NCI-H2171 treated with DMSO at 0.1 percent for 48 hours (cell line): ENCODE measurements at places on chromosomes 6 and 20.

DNA sequence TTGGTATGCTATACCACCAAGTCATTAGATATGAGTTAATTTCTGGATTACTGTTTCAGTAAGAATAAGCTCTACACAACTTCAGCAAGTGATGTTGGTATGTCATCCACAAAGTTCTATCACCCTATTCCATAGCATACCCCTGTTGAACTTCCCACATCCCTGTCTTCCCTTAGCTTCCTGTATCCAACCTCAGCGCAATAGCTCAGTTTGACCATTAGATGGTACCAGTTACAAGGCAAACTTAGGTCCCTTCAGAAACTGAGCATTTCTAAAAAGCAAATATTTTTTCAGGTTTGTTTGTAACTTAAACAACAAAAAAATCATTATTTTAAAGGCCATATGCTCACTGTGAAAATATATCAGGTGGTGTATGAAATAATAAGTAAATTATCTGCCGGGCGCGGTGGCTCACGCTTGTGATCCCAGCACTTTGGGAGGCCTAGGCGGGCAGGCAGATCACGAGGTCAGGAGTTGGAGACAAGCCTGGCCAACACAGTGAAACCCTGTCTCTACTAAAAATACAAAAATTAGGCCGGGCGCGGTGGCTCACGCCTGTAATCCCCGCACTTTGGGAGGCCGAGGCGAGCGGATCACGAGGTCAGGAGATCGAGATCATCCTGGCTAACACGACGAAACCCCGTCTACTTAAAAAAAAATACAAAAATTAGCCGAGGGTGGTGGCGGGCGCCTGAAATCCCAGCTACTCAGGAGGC, 8.8 kb upstream of the MOG start:
- DNase-seq, result peak; percentile 20

- no peak for DNase-seq
Observed at GRCh38 chr6:89483111-89483720, 50.3 kb downstream of the ANKRD6 start.

- DNase-seq, result no peak
Observed at GRCh38 chr6:146066506-146066905, 37.6 kb downstream of the GRM1 start.

DNA sequence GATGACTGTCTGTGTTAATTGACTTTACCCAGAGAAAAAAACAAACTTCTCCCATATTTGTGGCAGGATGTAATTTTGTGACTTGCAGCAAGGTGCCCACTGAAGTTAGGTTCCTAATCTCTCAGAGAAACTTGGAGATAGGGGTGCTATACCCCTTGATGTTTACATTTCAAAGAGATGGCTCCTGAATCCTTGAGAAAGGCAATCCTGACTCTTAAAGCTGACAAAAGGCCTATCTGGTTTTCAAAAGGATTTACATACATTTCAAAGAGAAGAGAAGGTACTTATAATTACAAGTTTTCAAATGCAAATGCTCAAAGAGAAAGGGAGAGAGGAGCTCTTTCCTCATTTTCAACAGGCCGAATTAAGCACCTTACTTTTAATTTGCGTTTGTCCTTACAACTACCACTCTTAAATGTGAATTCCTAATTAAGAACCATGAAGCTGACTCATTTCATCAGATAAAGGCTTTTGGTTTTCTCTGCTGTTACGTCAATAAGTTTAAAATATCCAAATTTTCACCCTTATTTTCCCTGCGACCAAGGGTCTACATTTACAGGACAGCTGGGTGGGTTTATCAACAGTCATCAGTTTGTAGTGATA, 711.8 kb upstream of the MAP3K7 start:
- no peak for DNase-seq

- peak; percentile 59 for DNase-seq
Observed at GRCh38 chr6:14499841-14500240, 382.3 kb downstream of the CD83 start.

DNA sequence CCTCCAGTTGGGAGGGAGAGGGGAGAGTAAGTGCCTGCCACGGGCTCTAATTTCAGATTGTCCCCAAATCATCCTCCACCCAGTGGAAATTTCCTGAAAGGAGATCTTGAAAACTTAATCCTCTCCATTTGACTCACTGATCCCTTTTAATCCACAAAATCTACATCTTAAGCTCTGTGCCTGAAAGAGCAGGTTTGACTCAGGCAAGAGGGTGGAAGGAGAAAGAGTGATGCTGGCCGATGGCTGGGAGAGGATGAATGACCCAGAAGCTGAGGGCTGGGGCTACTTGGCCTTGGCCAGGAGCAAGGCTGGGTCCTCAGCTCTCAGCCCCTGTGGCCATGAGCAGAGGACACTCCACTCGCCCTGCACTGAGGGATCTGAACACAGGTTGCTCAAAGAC, 8.1 kb downstream of the BPIFA2 start:
- DNase-seq, result no peak

- DNase-seq, result no peak
Observed at GRCh38 chr20:15155848-15156401, 818.5 kb upstream of the FLRT3 start.

GRCh38 chr20:62607366-62608217, 34.7 kb upstream of the SLCO4A1 start:
- peak; percentile 54 for DNase-seq

- DNase-seq, result peak; percentile 63
Observed at GRCh38 chr6:115896538-115897129, 164.1 kb downstream of the FRK start.

GRCh38 chr6:43847741-43848630, 78.0 kb downstream of the VEGFA start:
- DNase-seq, result peak; percentile 86

DNA sequence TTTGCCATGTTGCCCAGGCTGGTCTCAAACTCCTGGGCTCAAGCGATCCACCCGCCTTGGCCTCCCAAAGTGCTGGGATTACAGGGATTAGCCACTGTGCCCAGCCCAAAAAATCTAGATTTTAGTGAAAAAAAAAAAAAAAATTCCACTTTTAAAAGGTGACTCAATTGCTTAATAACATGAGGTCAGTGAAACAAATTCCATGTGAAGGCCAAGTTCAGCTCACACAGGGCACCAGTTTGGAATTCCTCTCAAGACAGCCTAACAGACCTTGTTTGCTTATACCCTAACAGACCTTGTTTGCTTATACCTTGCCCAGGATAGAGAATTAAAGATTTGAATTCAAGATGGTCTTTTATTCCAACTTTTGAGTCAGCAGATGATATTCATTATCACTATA, 5.1 kb downstream of the RRBP1 start:
- no peak for DNase-seq

GRCh38 chr6:33803571-33804053, at the start of gene MLN:
MLN (minus strand) TSS chr6:33804003; CDS start chr6:33801163, 2,840 bp downstream.
- no peak for DNase-seq

DNA sequence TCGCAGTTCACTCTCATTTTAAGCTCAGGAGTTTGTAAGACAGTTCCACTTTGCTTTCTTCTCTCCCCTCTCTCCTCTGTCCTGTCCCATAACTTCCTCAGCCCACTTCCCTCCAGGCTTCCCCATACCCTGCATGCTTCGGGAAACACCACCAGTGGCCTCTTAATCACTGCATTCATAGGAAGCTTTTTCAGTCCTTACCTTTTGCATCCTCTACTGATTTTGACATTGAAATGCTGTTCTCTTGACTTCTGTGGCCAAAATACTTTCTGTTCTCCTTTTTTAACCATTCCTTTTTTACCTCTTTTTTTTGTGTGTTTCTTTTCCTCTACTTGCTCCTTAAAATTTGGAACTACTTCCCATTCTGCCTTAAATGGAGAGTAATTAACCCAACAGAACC, 69.7 kb downstream of the HIVEP1 start:
- no peak for DNase-seq

- no peak for DNase-seq
Observed at GRCh38 chr20:40280616-40281015, 408.4 kb downstream of the MAFB start.

DNA sequence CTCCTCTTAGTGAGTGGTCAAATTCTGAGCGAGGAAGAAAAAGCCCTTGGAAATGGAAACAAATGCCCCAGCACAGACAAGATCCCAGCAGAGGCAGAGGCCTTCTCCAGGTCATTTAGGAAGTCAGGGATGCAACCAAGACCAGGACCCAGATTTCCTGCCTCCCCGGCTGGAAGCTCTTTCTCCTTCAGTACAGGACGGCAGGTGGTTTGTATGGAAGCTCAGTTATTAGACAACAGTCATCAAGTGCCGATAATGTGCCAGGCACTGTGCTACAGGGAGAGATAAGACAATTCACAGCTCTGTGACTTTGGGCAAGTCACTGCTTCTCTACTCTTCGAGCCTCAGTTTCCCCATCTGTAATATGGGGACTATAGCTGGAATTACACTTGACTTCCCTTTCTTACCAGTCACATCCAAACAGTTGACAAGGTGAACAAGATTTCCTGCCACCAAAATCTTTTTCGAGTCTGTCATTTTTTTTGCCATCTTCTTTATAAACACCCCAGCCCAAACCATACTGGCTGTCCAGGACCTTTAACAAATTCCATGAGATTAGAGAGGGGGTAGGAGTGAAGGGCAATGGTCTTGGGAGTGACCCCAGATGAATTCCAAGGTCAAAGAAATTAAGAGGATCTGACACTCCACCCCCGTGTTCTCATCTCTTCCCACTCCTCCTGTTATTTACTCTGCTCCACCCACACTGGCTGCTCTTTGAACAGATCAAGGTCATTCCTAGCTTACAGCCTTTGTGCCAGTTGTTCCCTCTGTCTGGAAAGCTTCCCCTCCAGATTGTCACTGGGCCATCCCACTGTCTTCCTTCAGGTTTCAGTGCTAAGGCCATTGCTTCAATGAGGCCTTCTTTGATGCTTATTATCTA, 6.0 kb downstream of the MMP9 start:
- DNase-seq, result no peak

DNA sequence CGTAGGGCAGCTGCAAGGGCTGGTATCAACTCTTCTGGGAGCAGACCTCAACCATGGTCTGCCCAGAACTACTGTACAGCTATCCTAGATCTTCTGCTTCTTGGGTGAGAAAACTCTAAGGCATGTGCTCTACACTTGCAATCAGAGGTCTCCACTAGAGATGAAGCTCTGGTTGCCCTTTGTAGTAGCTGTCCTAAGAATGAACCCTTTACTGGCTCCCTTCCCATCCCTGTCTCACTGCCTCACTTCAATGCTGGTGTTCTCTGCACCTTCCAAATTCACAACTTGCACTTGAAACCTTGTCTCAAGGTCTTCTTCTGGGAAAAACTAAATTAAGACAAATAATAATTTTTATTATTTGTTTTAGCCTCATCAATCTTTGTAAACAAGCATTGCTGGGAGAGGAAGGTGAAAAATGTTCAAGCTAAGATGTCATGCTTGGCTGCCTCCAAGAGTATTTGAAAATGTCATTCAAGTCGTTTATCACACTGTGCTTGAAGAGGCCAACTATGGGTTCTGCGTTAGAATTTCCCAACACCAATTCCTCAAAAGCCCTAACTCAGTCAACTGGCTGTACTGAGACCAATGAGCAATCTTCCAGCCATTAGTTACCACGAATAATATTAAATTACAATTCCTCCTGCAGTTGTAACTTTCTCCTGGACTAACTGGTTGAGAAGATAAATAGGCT, 255.7 kb upstream of the PRND start:
- no peak for DNase-seq

GRCh38 chr6:45898941-45899682, 116.5 kb downstream of the CLIC5 start:
- no peak for DNase-seq

- no peak for DNase-seq
Observed at GRCh38 chr20:17507531-17507930, 23.6 kb downstream of the BFSP1 start.

GRCh38 chr6:56716229-56716628, 73.5 kb upstream of the DST start:
- no peak for DNase-seq

DNA sequence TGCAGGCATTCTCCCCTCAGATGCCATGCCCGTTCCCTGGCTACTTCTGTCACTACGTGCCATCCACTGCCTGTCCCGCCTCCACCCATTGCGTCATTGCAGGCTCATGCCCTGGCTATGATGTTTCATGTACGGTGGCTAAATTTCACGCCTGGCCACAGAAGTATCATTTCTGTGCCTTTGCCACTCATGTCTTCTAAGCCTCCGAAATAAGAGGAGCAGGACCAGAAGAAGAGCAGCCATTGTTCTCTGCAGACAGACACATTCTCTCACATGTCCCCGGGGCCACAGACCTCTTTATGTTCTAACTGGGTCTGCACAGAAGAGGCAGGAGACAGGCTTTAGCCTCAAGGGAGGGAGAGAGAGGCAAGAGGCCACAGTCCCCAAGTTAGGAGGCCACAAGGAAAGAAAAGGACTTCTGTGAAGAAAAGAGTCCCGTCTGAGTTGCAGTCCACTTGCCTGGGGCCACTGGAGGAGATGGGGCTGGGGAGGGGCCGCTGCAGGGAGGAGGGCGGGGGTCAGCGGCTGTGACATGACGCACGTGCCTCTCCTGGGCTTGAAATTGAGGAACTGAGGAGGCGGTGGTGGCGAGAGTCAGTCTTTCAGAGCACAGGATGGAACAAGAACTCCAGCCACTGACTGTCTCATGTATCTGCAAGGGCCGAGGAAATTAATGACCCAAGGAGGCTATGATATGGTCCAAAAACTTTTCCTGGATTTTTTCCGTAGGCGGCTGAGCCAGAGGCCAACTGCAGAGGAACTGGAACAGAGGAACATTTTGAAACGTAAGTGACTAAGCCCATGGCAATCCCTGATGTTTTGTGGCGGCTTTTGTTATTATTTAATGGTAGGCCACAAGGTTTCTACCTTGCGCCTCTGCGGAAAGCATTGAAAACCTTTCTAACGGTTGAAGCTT, 55.9 kb downstream of the TBC1D7 start:
- DNase-seq, result no peak

GRCh38 chr6:52999456-52999855, 4.4 kb upstream of the GSTA4 start:
- no peak for DNase-seq

DNA sequence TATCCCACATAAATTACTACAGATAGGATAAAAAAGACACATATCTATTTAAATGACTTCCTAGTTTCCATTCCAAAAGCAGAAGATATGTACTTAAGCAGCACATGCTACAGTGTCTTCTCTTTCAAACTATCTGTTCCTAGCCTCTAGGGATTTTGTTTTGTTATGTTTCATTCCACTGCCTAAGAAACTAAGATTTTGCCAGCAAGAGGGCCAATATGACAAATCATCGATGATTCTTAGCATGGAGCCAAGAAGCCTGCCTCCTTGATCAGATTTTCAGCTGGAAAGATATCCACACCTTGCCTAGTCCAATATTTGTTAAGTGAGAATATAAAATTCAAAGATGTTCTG, 7.0 kb downstream of the SNX5 start:
- no peak for DNase-seq

DNA sequence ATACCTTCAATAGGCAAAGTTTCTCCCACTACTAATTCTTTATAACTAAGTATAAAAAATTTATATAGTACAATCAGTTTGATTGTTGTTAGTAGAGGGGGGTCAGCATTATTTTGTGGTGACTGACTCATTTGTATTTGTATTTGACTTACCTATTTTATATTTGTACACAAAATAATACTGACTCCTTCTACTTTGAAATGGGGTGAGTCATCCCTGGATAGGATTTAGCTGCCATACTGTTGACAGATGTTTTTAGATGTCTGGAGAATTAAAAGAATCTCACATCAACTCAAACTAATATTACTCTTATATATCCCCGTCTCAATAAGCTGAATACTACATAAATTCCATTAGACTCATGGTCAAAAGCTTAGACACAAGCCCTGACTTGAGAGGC, 114.9 kb downstream of the FRK start:
- DNase-seq, result no peak
